ENCODE measurements at places on chromosomes 3 and 15.

- no peak for DNase-seq
These were observed 43.4 kb downstream of the APBA2 start for GRCh38 chr15:28929200-28929599.

- DNase-seq: no peak
These were observed 200.7 kb upstream of the TTC14 start for GRCh38 chr3:180401226-180401625.

GRCh38 chr3:16122661-16123060 is 51.8 kb upstream of the GALNT15 start:
- no peak for DNase-seq

DNA sequence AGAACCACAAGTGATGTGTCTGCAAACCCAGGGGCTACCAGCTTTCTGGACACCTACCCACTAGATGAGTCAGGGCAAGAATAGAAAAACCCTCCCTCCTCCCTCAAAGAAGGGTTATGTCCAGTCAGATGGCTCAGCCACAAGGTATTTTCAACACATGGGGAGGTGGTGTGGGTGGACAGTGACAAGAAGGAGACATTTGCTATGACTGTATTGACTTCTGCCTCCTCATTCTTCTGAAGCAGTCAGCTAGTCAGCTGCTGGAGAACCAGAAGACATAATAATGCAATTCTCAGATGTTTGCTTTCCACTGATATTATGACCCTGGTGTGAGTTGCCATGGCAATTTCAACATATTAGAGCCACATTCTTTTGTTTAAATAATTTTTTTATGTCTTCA is 66.7 kb upstream of the GOLGA8B start:
- DNase-seq: no peak

DNA sequence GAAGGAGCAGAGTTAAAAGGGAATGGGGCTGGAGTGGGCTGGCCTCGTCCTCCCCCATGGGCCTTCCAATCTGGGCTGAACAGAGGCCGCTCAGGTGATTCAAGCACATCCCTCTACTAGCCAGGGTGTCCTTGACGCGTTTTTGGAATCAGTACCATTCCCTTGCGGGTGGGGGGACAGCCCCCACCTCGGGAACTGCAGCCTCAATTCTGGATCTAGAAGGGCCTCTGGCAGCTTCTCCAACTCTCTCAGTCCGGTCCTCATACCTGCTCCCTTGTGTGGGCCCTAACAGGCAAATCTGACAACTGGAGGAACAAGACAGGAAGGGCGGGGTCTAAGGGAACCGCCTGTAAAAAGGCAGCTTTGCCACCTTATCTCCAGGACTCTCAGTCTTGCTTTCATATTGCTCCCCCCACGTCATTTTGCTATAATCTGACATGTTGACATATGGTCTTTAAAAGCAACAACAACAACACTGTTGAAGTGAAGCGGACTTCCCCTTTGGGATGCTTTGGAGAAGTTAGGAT is 802 bp upstream of the CHRNB4 start:
- no peak for DNase-seq

DNA sequence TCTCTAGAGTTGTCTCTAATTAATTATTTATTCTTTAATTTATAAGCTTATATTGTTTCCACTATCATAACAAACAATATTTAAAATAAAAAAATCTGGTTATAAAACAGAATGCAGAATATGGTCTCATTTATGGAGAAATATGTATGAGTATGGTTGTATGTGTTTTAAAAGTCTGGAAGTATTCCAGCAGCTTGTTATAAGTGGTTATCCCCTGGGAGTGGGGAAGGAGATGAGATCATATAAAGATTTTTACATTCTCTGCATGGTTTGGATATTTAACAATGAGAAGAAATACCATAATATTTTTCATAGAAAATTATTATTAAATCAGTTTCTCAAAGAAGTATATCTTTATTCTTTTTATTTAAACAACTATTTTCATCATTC is 135.4 kb upstream of the MB21D2 start:
- DNase-seq: no peak

DNA sequence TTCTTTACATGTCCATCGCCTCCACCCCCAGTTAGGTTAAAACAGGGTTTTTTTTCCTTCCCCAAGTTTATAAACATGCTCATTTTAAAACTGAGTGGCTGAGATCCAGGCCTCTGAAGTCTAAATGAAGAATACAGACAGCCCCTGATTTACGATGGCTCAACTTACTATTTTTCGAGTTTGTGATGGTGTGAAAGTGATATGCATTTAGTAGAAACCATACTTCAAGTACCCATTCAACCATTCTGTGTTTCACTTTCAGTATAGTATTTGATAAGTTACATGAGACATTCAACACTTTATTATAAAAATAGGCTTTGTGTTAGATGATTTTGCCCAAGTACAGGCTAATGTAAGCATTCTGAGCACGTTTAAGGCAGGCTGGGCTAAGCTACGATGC is 30.5 kb upstream of the GNB5 start:
- no peak for DNase-seq

DNA sequence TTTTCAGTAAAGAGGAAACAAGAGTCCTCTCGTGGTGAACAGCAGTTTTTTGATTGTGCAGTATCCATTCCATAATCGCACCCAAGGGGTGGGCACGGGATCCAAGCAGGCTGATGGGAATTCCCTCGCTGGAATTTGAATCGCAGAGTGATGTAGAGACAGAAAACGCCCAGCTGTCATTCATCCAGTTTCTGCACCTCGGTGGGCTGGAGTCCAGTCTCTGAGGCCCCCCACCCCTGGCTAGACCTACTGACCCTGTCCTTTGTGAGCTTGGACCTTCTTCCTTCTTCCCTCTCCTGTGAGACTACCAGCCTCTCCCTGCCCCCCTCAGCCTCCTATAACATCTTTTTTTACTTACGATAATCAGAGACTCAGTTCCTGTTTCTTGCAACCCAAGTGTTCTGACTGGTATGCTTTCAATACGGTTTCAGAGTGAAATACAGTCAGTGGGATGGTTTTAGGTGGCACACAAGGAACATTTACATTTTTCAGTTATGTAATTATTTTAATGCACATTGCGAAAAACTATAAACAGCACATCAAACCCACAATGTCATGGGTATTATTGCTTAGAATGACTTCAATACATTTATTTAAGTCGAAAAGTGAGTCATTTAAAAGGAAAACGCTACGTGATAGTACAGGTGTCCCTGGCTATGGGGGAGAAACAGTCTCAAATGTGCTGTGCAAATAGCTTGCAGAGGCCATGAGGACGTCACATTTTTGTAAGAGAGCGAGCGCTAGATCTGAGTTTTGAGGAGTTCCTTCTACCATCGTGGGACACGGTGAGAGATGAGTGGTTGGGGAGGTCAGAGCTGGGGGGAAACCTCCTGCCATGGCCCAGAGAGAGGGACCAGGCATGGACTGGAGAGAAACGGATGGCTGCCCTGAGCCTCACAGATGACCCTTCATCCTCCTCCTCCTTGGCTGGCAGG is 37.5 kb upstream of the CHST2 start:
- DNase-seq: no peak

DNA sequence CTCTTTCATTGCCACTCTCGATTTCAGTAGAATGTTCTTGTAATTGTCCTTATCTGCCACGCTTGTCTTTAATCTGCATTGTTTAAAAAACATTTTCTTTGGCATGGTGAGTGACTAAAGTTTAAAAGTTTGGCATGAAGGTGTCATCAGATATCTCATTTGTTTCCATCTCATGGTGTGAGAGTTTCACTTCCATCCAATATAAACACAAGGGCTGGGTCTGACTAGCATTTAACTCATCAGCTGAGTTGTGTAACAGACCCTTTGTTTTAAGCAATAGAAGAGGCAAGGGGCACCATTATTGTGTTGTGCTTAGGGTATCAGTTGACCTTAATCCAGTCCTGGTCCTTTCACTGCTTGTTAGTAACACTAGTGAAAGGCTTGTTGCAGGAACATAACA is 49.9 kb upstream of the IL12A start:
- no peak for DNase-seq

DNA sequence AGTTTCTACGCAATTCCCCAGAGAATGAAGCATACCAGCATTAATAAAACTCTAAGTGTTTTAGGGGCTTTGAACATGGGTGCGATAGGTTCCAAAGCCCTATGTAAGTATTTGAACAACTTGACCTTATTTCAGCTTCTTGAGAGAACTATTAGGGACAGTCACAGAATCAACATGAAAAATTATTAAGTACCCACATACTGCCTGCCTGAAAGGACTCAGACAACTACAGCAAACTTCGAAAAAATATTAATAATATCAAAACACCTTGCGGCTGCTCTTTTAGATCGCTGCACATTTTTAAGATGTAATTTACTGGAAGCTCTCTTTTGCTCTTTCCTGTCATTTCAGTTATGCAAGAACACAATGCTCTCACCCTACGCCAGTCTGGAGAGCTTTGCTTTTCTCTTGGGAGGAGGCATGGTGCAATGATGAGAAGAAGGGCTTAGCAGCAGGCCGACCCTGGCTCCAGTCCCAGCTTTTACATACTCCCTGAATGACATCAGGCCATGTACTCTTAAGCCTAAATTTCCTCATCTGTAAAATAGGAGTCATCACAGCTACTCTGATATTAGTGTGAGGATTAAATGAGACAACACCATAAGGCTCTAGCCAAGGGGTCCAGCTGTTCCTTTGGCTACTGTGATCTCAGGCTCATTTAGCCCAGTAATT is 640.7 kb downstream of the FHIT start:
- no peak for DNase-seq

GRCh38 chr3:30355622-30356021 is 250.8 kb upstream of the TGFBR2 start:
- DNase-seq: no peak

- DNase-seq: no peak
These were observed 112.7 kb upstream of the C3orf80 start for GRCh38 chr3:160112481-160112880.

- DNase-seq: no peak
These were observed 921.9 kb downstream of the SQOR start for GRCh38 chr15:46556559-46557379.

- DNase-seq: no peak
These were observed 6.1 kb downstream of the MOBP start for GRCh38 chr3:39473452-39474125.

DNA sequence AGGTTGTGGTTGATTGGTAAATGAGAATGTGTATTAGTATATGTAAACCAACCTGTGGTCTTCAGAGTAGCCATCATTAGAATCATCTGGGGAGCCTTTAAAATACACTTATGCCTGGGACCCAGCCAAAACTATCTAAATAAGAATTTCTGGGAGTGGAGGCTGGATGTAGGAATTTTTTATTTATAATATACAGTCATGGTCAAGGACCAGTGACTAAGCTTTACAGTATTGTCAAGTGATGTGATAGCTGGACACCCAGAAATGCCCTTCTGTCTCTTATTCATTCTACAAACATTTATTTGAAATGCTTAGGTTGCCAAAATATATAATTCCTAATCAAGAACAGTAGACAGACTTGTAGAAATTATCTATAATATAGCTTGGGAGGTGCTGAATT is 132.2 kb downstream of the MBNL1 start:
- no peak for DNase-seq

- no peak for DNase-seq
These were observed at the start of gene ALDH1A3 for GRCh38 chr15:100879464-100880138. Gene ALDH1A3 (plus strand): TSS chr15:100879831. CDS start chr15:100879908, 77 bp downstream.

DNA sequence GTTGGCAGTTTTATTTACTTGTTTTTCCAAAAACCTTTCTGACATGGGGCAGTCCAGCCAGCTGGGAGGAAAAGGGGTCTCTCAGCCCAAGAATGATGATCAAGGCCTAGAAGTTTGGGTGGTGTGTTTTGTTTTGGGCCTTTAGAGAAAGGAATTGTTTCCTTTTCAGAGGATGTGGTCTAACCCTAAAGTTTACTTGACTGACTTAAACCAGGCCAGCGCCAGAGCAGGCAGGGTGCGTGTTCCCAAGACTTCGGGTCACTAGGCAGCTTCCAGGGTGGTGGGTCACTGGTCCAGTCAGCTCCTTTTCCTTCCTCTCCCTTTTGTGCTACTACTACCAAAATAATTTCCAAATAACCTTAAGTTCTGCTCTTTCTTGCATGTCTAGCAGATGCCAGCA is 4.9 kb downstream of the FLNB start:
- DNase-seq: no peak

- DNase-seq: no peak
These were observed 143.3 kb downstream of the SMAD6 start for GRCh38 chr15:66845266-66845785.

GRCh38 chr3:177338697-177339219 is 141.5 kb upstream of the TBL1XR1 start:
- DNase-seq: no peak

DNA sequence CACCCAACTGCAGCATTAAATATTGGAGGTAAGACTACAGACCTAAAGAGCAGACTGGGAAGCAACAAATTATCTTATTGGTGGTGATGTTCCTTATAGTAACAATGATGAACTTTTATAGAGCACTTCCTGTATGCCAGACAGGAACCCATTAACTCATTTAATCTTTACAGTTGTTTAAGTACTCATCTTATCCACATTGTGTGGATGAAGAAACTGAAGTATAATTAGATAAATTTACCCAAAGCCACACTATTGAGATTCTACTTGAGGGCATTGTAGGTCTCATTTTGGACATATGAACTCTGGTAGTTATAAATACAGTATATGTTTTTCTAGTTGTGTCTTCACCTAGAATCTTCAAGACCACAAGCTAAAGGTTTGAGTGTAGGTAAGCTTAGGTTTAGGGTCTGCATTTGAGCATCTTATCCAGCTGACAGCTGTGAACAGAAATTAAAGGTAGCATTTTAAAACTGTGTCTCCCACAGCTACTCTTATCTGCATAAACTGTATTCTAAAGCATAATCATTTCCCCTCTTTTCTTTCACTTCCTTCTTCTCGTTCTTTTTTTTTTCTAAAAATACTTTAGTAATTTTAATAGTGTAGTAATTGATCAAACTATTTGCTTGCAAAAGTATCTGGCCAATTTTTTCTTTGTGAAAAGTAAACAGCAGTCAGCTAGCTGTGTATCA is 138.2 kb downstream of the UBE2E2 start:
- DNase-seq: no peak

- no peak for DNase-seq
These were observed 24.6 kb downstream of the ZBED2 start for GRCh38 chr3:111570404-111571030.

- DNase-seq: no peak
These were observed 290.5 kb downstream of the SHOX2 start for GRCh38 chr3:157815739-157816138.

GRCh38 chr15:41501191-41501917 is 7.7 kb downstream of the ITPKA start:
- no peak for DNase-seq

DNA sequence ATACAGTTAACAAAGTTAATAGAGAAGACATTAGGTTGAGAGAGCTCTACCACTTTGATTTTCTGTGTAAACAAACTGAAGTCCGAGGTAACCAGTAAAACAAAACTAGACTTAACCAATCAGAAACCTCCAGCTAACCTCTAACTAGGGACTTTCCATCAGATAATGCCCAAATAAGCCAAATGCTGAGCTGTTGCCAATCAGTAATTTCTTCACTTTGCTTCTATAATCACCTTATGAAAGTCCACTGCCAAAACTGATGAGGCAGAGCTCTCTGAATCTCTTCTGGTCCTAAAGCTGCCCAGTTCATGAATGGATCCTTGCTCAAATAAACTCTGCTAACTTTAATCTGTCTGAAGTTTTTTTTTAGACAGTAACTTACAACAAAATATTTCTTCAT is 448.0 kb upstream of the NECTIN3 start:
- DNase-seq: no peak

GRCh38 chr3:113038328-113038727 is 47.5 kb downstream of the GTPBP8 start:
- DNase-seq: no peak

- no peak for DNase-seq
These were observed 51.8 kb downstream of the FMN1 start for GRCh38 chr15:33142708-33143107.
